ENCODE measurements at places on chromosomes 1 and 21.
A peak's percentile ranks its signal among the peaks of the same experiment; 100 is the strongest.

GRCh38 chr1:30191154-30191702, 532.2 kb downstream of the MATN1 start:
- DNase-seq, result no peak

- no peak for DNase-seq
Measured at GRCh38 chr1:152517237-152517811, 3.0 kb downstream of the CRCT1 start.

- DNase-seq, result no peak
Measured at GRCh38 chr1:46749404-46749803, 30.5 kb upstream of the EFCAB14 start.

- DNase-seq, result peak; percentile 69
Measured at GRCh38 chr1:201916649-201917249, 28.1 kb downstream of the SHISA4 start.

DNA sequence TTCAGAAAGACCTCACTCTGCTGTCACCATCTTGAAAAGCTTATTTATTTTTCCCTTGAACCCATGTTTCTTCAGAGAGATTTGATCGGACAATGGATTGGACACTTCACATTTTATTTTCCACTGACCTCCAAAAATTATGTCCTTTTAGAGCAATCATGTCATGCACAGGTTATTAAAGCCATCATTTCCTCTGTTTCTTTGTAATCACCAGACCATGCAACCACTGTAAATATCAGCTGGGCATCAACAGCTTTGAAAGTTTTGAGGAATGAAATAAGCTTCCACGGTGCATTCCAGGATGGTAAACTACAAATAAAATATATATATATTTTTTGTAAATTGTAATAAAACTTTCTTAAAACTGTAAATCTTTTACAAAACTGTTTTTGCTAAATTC, 144.1 kb upstream of the ADAMTS5 start:
- DNase-seq, result no peak

DNA sequence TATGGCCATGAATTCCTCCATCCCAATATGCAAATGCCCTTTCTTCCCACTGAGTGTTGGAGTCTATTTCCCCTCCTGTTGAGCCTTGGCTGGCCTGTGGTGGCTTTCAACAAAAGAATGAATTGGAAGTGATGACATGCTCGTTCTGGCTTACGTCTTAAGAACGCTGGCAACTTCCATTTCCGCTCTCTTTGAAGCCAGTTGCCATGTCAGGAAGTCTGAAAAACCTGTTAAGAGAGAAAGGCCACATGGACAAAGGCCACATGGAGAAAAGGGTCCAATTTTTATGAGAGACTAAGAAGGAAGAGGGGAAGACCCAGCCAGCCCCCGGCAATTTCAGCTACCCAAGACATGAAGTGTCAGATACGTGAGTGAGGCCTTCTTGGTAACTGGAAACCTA, 45.6 kb upstream of the GADD45A start:
- DNase-seq, result no peak

DNA sequence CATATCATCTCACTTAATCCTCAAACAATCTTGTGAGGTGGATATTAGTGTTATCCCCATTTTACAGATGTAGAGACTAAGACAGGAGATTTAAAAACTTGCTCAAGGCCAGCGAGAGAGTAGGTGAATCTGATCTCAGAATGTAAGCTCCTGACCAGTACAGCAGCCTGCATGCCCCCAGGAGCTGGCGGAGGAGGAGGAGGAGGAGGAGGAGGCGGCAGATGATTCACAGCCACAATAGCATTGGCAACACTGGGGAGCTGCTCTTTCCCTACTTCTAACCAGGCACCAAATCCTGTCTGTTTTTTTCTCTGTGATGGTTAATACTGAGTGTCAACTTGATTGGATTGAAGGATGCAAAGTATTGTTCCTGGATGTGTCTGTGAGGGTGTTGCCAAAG, 243.2 kb downstream of the ATG4C start:
- no peak for DNase-seq

- no peak for DNase-seq
Measured at GRCh38 chr1:39826583-39826982, 37.9 kb upstream of the BMP8B start.

DNA sequence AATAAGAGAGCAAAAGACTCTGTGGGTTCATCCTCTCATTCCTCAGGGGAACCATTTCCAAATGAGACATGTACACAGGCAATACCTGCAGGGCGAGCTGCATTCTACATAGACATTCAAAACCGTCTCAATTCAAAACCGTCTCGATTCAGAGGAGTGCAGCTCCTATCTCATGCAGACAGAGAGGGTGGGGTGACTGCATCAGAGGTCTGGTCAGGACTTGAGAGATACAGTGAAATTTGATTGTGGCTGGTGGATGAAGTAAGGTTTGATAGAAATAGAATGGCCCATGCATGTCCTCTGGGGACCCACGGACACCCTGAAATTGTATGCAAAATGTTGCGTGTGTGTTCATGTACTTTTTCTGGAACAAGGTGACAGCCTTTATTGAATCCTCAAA, 27.3 kb downstream of the TEX35 start:
- no peak for DNase-seq

- DNase-seq, result no peak
Measured at GRCh38 chr1:160756849-160757201, 17.8 kb downstream of the SLAMF7 start.

DNA sequence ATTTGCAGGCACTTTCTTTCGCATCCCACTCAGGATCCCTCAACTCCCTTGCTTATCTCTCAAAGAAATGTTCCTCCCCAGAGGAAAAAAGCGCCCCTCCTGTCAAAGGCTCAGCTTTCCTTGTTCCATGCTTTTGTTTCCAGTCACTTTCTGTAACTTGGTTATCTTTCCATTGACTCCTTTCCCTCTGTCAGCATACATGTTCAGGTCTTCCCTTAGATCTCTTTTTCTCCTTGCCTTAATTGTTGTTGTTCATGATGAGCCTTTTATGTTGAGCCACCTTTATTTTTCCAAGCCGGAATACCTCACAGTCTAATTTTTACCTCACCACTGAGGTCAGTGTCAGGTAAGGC, 46.5 kb upstream of the PODN start:
- DNase-seq, result no peak

DNA sequence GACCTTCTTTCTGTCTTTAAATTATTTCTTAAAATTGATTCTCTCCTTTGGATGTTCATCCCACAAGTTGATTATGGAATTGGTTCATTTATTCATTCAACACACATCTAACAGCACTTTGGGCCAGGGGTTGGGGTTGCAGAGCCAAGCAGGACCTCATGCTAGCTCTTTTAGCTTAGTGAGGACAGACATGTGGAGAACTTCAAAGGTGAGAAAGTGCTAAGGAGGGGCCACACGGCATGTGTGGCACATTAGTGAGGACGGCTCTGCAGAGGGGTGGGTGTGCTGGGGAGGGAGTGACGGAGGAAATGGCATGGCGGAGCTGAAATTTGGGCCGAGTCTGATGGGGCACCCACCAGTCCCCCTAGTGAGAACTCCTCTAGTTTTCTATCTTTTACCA, 32.5 kb upstream of the VASH2 start:
- no peak for DNase-seq

DNA sequence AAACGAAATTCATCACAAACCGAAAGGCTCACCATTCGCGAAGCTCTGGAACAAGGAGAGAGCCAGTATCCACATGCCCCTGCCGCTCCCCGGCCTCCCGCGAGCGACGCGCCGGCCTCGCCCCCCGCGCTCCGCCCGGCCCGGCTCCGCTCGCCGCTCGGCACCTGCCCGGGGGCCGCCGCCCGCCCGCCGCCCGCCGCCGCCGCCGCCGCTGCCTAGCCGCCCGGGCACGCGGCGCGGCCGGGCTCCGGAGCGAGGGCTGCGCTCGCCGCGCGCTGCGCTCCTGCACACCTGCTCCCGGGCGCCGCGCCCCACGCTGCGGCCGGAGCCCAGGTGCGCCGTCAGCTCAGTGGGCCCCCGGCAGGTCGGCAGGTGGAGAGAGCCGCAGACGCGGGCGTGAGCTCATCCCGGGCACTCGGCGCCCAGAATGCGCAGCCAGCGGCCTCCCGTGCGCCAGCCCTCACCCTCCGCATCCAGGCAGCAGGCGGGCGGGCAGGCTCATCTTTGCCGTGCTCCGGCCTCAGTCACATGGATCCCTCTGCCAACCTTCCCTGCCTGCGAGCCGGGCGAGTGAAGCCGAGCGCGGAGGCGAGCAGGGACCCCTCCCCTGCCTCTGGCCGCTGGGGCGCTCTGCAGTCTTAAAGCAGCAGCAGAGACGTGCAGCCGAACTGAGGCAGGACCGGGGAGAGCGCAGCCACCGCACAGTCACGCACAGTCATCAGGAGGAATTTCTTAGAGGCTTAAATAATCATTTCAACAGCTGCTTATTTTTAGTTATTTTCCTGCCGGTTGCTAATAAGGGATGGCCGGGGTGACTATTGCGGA, at the start of gene DSCAM:
TSS of gene DSCAM (minus strand) at position 572 of the 825 bp plus-strand sequence. CDS start at position 75, 497 bp downstream.
- DNase-seq, result no peak

DNA sequence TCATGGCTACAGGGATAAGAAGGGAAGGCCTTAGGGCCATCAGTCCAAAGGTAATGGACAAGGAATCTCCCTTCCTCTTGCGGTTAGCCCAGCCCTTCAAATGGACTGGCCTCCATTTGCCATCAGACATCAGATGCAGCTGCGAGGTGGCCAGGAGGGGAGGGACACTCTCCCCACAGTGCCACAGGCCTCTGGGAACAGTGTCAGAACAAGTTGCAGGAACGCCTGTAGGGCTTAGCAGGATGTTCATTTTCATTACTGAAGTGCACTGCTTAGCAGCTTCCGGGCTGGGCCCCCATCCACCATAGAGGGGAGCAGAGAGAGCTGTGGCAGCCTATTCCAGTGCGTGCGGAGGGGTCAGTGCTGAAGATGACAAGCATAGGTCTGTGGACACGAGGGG, 127.5 kb downstream of the GALNT2 start:
- DNase-seq, result no peak

- no peak for DNase-seq
Measured at GRCh38 chr1:10940451-10940804, 72.0 kb upstream of the TARDBP start.

GRCh38 chr1:66761221-66761620, 9.0 kb downstream of the DYNLT5 start:
- no peak for DNase-seq

- DNase-seq, result no peak
Measured at GRCh38 chr1:244139655-244140054, 88.6 kb downstream of the ZBTB18 start.

DNA sequence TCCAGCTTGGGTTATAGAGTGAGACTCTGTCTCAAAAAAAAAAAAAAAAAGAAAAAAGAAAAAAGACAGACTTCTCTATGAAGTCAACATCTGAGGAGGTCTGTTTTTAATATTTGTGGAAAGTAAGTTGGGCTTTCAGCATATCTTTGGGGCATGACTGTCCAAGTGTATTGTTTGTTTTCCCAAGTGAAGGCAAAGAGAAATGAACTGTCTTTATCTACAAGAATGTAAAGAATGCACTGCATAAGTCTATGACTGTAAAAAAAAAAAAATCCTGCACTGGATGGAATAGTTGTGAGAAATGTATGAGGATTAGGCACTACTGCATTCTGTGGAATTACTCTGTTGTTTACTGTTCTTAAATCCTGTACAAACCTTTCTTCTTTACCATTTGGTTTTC, 45.6 kb upstream of the TMEM61 start:
- DNase-seq, result no peak

DNA sequence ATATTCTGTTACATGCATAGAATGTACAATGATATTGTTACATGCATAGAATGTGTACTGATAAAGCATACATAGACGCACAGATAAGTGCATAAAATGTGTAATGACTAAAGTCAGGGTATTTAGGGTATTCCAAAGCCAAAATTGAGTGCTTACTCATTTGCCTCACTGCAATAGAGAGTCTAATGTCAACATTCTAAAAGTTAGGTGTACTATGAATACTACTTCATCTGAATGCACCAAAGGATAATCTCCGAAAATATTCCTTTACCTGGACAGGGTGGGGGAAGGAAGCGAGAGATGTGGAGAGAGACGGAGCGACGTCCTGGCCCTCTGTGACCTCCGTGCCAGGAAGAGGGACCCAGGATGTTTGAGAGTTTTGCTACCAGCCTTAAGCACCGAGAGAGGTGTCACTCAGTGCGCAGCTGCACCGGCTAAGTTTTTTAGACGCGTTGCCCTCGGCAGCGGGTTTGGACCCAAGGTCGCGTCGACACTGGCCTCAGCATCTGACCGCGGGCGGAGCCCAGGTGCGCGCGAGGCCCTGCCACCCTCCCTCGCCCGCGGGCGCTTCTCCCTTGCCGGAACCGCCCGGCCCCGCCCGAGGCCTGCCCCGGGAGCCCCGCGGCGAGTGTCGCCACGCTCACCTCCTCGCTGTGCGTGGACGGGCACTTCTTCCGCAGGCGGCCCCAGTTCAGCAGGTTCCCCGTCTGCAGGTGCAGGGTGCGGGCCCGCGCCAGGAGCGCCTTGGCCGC, 660 bp downstream of the GCLM start:
- DNase-seq, result no peak

DNA sequence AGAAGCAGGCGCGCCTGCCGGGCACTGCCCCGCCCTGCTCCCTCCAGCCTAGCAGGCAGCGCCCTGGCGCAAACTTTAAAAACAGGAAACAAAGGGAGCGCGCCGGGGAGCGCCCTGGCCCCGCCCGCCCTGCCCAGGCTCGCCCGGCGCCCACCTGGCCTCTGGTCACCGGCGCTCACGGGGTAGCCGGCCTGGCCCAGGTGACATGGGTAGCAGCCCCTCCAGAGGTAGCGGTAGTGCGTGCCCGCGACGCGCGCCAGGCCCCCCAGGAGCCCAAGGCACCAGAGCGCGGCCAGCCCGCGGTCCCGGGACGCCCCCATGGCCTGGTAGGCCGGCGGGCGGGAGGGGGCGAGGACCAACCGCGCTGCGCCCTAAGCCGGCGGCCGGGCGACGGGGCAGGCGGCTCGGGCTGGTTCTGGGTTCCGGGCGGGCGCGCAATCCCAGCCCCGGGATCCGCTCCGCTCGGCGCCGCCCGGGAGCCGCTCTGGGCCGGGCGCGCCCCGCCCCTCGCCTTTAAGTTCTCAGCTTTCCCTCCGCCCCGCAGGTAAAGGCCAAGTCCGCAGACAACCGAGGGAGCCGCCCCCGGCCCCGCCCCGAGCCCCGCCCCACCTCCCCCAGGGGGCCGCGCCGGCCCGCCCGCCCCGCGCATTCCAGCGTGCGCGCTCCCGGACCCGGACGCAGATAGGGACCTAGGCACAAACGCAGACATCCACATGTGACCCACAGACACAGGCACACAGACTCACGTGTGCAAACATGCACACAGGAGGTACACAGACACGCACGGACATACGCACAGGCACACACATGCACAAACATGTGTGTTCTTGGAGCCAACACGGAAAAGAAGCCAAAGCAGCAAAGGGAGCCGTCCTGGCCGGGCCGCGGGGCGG, 76.7 kb downstream of the ARHGEF16 start:
- DNase-seq, result no peak

- no peak for DNase-seq
Measured at GRCh38 chr1:161791904-161792655, 26.0 kb downstream of the ATF6 start.

DNA sequence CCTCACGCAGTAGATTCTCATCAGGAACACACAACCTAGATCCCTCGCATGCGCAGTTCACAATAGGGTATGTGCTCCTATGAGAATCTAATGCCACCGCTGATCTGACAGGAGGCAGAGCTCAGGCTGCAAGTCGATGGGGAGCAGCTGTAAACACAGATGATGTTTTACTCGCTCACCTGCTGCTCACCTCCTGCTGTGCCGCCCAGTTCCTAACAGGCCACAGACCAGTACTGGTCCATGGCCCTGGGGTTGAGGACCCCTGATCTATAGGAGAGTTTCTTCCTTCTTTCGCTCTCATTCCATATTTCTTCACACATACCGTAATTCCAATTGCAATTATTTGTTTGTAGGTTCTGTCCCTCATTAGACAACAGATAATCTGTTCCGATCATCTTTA, 103.4 kb downstream of the CLEC20A start:
- DNase-seq, result no peak

- no peak for DNase-seq
Measured at GRCh38 chr1:154695985-154696384, 88.0 kb upstream of the ADAR start.

Data from right renal pelvis (tissue), 4 donors.